Stimulated activated CD4-positive, alpha-beta T cell treated with anti-CD3 and anti-CD28 coated beads, Interleukin-2, amount 100 ng/mL, for 24 hours (primary cell): ENCODE measurements at places on chromosomes 1 and 21.

DNA sequence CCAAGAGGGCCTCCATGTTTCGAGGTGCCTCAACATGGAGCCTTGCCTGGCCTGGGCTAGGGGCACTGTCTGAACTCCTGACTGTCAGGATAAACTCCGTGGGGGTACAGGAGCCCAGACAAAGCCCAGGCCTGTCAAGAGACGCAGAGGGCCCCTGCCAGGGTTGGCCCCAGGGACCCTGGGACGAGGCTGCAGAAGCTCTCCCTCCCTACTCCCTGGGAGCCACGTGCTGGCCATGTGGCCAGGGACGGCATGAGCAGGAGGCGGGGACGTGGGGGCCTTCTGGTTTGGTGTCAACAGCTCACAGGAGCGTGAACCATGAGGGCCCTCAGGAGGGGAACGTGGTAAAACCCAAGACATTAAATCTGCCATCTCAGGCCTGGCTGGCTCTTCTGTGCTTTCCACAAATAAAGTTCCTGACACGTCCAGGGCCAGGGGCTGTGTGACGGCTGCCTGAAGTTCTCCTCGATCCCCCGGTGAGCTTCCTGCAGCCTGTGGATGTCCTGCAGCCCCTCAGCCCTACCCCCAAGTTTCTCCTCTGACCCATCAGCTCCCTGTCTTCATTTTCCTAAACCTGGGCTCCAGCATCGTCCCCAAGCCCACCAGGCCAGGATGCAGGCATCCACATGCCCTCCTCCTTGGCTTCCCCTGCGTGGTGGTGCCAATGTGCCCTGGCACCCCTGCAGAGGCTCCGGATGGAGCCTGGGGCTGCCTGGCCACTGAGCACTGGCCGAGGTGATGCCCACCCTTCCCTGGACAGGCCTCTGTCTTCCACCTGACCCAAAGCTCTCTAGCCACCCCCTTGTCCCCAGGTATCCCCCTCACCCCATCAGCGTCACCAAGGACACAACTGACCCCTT lies 12.8 kb upstream of the LRRC3 start:
- DNase-seq = no peak

- no peak for DNase-seq
These were observed 274.5 kb downstream of the SIPA1L2 start for GRCh38 chr1:232355162-232356006.

DNA sequence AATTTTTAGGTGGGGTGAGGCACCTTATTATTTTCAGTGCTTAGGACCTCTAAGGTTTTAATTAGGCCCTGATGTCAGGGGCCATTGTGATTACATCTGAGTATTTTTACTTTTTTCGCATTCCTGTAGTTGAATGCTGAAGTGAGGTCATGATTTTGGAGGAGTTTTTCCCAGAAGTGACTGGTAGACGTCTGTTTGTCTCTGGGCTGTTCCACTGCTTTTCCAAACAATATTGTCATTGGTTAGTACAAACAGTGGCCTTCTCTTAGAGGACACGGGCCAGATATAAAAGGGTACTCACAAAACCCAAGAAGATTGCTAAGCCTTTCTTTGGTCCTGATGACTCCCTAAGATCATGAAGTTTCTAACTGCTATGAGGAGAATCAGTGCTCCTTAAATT lies 7.6 kb upstream of the RASAL2 start:
- DNase-seq = no peak

GRCh38 chr1:85623061-85623471 lies 42.5 kb downstream of the CCN1 start:
- no peak for DNase-seq

- no peak for DNase-seq
These were observed 39.5 kb upstream of the DAB1 start for GRCh38 chr1:57463343-57463742.

GRCh38 chr1:51253691-51254090 lies 17.6 kb downstream of the RNF11 start:
- DNase-seq = no peak

- DNase-seq = no peak
These were observed 125.8 kb downstream of the KAZN start for GRCh38 chr1:14724246-14724645.

- DNase-seq = no peak
These were observed 54.8 kb downstream of the SIPA1L2 start for GRCh38 chr1:232574889-232575762.

DNA sequence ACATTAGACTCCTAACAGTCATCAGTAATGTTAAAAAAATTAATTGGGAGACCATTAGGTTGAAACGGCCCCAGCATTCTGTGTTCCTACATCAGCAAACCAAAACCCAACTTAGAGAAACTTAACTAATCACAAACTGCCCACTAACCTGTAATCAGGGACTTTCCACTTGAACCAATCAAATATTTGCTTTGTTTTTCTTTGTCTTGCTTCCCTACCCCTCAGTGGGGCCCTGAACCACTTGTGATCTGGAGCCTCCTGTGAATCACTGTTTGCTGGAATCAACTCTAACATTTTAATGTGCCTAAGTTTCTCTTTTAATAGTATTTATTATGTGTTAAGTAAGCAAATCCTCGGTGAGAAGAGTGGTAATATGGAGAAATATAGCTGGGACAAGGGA lies 64.0 kb downstream of the ABCA4 start:
- no peak for DNase-seq

GRCh38 chr1:222370081-222370912 lies 177.6 kb downstream of the HHIPL2 start:
- no peak for DNase-seq

GRCh38 chr1:112247961-112248360 lies 148.1 kb upstream of the CTTNBP2NL start:
- no peak for DNase-seq

DNA sequence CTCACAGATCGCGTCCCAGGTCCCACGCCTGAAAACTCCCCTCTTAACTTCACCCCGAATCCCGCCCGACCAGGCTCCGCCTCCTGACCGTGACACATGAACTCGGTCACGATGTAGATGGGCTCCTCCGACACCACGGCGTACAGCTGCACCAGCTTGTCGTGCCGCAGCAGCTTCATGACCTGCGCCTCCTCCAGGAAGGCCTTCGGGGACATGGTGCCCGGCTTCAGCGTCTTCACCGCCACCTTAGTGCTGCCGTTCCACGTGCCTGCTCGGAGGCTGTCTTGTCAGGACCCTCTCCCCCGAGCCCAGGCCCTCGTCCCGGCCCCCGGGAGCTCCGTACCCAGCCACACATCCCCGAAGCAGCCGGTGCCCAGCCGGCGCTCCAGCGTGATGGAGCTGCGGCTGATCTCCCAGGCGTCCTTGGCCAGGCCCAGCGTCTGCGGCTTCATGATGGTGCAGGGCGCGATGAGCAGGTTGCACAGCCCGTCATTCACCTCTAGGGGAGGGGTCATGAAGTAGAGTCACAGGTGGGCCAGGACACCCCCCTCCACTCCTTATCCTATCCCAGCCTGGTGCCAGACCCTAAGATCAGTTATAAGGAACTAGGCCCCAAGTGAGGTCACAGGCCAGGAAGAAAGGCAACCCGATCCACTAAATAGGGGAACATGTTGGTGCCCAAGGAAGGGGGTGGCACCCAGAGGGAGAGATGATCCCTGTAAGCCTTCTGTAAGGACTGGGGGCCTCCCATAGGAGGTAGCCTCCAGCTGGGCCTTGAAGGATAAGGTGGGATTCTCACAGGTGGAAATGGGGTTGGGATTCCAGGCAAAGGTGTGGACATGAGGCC lies 11.6 kb upstream of the AHDC1 start:
- no peak for DNase-seq

GRCh38 chr1:154796303-154796892 lies 73.7 kb downstream of the KCNN3 start:
- DNase-seq = no peak

GRCh38 chr1:177922209-177922608 lies 47.6 kb downstream of the SEC16B start:
- no peak for DNase-seq

GRCh38 chr21:44293551-44294231 lies 6.2 kb upstream of the PFKL start:
- no peak for DNase-seq

- no peak for DNase-seq
These were observed 137.8 kb downstream of the PTPRC start for GRCh38 chr1:198776602-198777029.

DNA sequence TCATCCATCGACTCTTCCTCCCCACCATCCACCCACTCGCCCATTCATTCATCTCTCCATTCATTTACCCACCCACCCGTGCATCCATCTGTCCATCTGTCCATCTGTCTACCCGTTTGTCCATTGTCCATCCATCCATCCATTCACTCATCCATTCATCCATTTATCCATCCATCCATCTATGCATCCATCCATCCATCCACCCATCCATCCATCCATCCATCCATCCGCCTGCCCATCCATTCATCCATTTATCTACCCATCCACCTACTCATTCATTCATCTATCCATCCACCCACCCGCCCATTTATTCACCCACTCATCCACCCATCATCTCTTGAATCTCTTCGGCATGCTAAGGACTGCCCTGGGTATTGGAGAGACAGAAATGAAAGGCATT lies 18.5 kb downstream of the ARHGEF10L start:
- no peak for DNase-seq

DNA sequence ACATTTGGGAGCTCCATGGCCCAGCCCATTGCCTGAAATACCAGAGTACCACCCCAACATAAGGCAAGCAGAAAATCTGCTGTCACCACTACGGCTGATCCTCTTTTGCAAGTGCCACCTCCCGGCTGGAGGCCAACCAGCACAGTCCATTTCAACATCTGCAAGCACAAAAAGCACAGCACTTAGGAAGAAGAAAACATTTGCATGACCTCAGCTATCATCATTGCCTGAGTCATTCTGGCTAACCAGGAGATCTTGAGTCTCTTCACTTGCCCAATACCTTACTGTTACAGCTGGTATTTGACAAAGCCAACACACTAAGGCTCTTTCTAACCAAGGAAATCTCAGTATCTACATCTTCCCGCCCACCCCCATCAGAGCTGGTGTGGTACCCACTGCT lies 55.9 kb downstream of the NEK7 start:
- no peak for DNase-seq

DNA sequence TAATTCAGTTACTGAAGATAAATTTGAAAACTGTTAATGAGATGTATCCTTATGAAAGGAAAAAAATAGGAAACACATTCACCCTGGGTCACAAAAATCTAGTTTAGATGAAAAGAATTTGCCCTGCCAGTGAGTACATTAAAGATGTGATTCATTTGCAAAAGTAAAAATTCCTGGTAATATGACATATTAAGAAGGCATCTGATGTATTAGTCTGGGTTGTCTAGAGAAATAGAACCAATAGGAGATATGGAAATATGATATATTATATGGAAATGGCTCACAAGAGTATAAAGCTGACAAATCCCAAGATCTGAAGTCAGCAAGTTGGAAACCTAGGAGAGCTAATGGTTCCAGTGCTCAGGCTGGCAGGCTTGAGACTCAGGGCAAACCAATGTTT lies 153.8 kb downstream of the MRPL39 start:
- no peak for DNase-seq

DNA sequence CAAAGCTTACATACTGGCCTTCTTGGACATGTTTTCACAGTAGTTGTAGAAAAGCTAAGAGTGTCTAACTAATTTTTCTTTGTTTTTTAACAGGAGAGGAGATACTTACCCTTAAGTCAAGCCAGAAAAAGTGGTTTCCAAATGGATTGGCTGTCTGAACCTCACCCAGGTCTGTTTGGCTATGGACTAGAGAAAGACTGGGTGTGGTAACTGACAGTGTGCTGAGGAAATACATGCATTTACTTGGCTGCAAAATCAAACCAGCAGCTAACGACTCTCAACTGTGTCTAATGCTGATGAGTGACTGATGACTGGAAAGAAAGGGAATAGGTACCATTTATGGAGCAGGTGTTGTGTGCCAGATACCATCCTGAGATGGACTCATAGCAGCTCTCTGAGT lies 91.1 kb downstream of the MTR start:
- DNase-seq = no peak

DNA sequence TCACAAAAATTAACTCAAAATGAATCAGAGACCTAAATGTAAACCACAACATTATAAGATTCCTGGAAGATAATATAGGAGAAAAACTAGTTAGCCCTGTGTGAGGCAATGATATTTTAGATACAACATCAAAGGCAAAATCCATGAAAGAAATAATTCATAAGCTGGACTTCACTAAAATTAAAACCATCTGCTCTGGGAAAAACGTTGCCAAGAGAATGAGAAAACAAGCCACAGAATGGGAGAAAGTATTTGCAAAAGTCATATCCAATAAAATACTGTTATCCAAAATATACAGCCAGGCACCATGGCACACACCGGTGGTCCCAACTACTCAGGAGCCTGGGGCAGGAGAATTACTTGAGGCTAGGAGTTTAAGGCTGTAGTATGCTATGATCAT lies 70.3 kb downstream of the SYF2 start:
- DNase-seq = no peak

DNA sequence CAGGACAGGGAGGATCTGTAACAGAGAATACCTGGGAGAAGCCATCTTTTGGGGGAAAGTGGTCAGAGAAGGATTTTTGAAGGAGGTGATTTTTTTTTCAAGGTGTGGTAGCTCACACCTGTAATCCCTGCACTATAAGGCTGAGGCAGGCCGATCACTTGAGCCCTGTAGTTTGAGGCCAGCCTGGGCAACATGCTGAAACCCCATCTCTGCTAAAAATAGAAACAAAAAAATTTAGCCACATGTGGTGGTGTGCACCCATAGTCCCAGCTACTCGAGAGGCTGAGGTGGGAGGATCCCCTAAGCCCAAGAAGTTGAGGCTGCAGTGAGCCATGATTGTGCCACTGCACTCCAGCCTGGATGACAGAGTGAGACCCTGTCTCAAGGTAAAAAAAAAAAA lies 67.4 kb upstream of the ARTN start:
- DNase-seq = no peak

DNA sequence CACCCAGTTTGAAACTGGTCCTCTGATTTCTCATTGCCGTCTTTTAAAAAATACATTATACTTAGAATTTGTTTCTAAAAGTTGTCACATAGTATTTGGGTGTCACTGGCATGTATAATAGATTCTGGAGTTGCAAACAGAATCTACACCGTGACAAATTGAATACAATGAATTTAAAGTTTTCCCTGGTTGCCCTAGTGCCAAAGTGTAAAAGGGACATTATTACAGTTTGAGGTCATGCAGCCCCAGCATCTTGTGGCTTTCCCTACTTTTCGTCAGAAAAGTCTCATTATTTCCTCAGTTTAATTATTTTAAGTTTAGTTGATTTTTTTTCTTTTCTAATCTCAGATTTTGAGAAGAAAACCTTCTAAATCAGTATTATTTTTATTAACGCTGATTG lies 155.9 kb downstream of the DISP1 start:
- no peak for DNase-seq

DNA sequence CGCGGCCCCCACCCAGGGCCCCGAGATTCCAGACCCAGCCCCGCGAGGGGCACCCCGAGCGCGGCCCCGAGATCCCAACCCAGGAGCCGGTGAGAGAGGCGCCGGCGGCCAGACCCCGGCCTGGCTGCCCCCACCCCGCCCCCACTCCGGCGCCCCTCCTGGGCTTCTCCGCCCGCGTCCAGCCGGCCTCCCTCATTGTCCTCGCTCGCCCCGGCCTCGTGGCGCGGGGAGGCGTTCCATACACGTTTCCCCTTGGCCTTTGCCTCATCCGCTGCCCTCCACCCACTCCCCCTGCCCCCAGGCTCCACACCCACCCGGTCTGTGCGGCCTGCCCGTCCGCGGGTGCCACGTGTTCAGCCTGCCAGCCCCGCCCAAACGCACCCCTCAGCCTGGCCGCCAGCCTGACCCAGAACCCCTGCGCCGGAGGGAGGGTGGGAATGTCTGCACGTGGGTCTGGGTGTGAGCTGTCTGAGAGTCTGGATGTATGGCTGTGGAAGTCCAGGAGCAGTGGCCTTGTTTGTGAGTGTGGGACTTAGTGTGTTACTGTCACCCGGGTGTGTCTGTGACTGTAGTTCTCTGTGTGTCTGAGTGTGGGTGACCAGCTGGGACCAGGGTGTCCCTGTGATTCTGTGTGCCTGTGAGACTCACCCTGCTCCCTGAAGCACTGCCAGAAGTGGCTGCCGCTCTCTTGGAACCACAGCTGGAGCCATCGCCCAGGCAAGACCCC lies 681 bp downstream of the B4GALT2 start:
- peak; percentile 36 for DNase-seq
